GM10248 (cell line): ENCODE measurements at places on chromosomes 13 and 19.
A peak's percentile ranks its signal among the peaks of the same experiment; 100 is the strongest.

DNA sequence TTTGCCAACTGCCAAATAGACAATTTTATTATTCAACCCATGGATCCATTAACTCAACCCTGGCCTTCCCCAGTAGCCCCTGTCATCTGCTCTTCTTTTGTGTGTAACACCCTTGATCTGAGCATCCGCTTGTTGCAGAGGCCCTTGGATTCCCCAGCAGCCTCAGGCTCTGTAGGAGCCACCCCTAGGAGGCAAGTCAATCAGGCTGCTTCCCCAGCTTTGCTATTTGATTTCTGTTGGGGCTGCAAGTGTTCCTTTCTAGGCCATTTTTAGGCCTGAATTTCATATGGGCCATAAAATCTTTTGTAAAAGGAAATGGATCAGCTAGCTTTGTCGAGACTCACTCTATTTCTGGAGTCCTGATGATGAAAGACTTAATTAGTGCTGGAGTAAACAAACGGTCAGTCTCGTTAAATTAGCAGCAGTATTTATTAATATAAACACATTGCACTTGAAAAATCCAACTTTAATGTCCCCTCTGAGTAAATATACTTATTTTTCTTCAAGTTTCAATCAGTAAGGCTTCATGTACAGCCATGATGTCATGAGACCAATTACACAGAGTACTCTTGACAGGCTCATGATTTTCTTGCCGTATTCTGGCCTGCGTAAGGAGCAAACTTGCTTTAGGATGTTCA lies 105.3 kb downstream of the RGCC start:
- DNase-seq = no peak

- no peak for DNase-seq
Observed at GRCh38 chr19:38285567-38285966, 18.5 kb upstream of the C19orf33 start.

- DNase-seq = no peak
Observed at GRCh38 chr19:35483089-35483488, 7.2 kb downstream of the KRTDAP start.

GRCh38 chr13:112928972-112929782 lies 39.8 kb upstream of the MCF2L start:
- DNase-seq = no peak

DNA sequence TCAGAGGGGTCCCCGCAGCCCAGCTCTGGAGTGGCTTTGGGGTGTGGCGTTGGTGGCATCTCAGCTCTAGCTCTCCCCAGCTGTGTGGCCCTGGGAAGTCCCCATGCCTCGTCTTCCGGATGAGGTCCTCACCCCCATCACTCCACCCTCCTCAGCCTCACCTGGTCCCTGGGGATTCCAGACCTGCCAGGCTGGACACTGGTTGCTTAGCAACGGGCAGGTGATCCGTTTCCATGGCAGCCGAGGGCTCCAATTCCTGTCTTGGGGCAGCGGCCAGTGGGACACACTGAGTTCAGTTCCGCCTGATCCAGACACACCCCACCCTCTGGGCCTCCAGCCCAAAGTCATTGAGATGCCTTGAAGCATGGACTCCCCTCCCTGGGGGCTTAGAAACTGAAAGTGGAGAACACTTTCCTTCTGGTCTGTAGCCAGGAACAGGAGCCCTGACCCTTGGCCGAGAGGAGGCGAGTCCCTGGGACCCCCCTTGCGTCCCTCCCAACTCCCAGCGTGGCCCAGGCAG lies 7.7 kb upstream of the MISP start:
- peak; percentile 59 for DNase-seq

- DNase-seq = no peak
Observed at GRCh38 chr19:38784224-38784623, 4.8 kb upstream of the LGALS7B start.
